Activated B cell treated with CpG ODN at 0.5 μM for 24 hours (primary cell): ENCODE measurements at places on chromosomes 12 and 14.

- no peak for DNase-seq
Measured at GRCh38 chr14:73721101-73721821, 7.1 kb upstream of the PNMA1 start.

DNA sequence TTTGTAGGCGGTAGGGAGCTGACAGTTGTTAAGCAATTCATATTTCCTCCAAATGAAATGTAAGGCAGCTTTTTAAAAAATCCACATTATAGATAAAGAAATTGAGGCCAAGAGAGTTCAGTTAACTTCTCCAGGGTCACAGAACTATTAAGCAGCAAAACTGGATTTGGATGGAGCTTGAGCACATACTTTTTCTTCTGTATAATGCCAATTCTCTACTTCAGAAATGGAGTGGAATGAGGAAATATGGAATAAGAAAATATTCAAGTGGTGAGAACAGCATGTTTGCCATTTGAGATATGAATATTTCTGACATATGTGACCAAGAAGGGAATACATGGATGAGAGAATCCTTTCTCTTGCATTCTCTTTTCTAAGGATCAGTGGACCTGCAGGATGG, 233.1 kb downstream of the FOXG1 start:
- DNase-seq = no peak

DNA sequence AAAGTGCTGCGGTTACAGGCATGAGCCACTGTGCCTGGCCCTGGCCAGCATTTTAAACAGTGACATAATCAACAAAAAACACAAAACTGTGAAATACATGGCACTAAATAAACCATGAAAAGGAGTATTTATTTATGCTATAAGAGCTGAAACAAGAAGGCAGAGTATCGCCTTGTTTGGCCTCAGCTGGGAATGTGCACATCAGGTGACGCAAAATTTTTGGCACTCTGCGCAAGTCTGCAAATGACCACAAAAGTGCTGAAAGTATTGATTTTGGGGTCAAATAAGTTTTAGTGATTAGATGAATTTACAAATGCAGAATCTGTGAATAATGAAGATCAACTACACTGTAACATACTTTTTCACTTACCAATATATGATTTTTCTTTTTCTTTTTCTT, 36.6 kb upstream of the NFKBIA start:
- DNase-seq = no peak

DNA sequence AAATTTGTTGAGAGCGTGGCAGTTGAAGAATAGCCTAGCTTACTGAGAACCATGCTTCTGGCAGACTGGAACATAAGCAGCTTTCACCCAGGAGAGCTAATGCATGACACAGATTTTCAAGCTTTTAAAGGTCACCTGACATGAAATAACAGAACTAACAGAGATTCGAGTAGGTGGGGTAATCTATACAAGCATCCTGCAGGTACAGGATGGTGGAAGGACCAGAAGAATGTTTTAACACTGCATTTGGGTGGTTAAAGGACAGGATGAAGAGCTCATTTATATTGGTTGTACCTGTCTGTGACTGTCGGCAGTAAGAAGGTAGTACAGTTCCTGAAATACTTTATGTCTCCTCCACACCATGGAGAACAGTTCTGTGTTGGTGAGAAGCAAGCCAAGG, 8.9 kb downstream of the PELI2 start:
- DNase-seq = no peak
